Suppressor macrophage treated with lipopolysaccharide for 4 hours (primary cell): ENCODE measurements at places on chromosomes 1 and 21.

DNA sequence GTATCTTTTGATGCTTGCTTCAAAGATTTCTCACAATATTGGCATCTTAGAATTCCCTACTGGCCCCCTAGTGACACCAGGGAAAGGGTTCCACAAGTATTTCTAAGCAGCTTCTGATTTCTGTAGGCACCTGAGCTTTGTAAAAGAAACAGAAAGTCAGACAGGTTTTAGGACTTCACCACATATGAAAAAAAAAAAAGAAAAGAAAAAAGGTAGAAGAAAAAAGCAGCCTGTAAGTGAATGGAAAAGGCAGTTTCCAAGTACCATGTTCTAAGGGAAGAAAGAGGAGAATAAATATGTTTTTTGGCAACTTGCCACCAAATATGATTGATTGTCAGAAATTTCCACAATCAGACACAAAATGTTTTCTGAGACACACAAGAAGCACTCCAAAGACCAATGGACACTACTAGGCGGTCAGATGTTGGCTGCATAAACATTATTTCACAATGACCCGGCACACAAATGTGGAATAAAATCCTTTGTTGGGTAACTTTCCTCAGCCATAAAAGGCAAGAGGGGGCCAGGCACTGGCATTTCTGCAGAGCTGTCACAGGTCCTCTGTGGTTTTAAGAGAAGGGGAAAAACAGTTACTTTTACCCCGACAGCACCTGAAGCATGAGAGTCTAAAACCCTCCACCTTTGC, 12.7 kb upstream of the CPLANE2 start:
- peak; percentile 39 for DNase-seq

DNA sequence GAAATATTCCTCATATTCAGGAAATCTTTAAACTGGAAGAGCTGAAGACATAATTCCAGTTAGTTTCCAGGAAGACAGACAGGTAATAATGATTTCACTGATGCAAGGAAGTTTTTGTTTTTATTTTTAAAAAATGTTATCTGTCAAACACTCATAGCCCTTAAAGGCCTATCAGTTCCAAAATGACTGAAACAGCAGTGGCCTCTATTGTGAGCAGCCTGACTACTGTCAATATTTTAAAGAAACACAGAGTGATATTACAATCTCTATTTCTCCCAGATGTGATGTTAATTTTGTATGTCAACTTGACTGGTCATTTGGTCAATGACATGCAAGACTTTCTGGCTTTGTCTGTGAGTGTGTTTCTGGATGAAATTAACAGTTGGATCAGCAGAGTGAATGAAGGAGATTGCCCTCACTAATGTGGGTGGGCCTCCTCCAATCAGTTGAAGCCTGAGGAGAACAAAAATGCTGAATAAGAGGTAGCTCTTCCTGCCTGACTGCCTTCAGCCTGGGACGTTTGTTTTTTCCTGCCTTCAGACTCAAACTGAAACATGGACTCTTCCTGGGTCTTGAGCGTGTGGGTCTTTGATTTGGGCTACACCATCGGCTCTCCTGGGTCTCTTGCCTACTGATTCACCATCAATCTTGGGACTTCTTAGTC, 31.3 kb upstream of the SLC30A10 start:
- no peak for DNase-seq

- DNase-seq = peak; percentile 77
These were observed 126.5 kb downstream of the ADSS2 start for GRCh38 chr1:244325056-244325758.

DNA sequence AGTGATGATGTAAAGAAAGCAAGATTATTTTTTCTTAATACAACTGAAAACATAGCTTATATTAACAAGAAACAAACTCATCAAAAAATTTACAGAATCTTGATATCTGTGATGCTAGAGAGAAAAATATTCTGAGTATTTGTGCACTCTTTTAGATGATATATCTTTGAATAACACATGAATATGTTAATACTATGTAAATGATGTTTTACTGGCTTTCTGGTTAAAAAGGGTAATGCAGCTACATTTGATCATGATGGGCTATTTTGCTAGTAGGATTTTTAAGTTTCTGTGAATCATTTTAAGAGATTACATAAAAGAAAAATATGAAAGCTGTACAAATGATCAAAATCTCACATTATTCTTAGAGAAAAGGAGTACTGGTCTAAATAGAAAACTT, 114.5 kb downstream of the GRIK1 start:
- no peak for DNase-seq

GRCh38 chr1:192609110-192610079, 26.6 kb upstream of the RGS13 start:
- DNase-seq = peak; percentile 95

GRCh38 chr1:86382878-86383277, 13.2 kb downstream of the ODF2L start:
- peak; percentile 71 for DNase-seq

DNA sequence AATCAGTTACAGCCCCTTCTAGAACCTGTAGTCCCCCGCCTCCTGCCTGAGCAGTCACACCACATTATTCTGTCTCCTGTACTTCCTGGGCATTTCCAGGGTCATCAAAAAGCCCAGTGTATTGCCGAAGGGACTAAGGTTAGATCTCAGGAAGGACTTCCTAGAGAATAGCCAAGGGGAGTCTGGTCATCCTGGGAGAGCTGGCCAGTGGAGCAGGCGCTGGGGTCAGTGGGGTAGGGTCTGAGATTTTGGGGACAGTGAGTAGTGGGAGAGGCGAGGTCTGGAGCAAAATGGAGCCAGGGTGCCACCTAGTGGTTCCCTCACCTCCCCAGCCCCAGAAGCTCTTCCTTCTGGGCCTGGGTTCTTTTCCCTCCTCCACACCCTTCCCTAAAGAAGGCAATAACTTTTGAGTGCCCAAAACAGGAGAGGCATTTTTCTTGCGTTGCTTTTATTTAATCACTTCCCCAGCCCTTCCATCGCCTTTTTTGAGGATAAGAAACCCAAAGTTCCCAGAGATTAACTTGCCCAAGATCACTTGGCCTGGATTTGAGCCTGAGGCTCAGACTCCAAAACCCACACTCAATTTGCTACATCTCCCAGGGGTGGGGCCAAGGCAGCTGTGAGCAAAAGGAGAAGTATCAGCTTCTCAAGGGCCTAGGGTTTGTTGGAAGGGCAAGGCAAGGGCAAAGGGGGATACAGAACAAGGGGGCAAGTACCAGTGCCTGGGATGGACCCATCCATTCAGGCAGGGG, 7.3 kb upstream of the PMVK start:
- DNase-seq = peak; percentile 49

GRCh38 chr1:245046769-245047168, 108.0 kb upstream of the KIF26B start:
- no peak for DNase-seq

- DNase-seq = peak; percentile 30
These were observed 758 bp downstream of the PTBP2 start for GRCh38 chr1:96722161-96722922.

DNA sequence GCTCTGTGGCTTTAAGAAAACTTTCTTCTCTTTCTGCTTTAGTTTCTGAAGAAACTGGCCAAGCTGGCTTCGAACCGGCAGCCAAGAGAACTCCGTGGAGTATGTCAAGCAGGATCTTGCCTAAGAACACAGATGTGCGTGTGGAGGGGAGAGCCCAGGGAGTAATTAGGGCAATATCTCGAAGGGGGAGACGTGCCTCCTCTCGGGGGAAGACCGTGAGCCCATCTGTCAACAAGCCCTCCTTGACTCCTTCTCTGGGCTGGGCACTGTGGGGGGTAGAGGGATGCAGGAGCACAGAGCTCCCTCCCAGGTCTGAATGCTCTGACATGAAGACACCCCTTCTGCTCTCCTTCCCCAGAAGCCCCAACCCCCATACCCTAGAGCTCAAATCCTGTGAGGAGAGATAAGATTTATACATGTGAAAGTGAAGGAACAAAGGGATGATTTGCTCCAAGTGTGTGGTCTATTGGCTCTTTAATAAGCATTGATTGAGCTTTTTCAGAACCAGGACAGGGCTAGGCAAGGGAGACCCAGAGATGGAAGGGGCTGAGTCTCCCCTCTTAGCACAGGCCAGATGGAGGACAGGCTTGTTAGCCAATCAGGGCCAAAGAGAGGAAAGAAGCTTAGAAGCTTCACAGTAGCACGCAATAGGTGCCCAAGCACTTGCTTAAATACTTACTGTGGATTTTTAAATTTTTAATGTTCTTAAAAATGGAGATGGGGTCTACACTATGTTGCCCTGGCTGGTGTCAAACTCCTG, 37.5 kb downstream of the EDN2 start:
- DNase-seq = no peak

DNA sequence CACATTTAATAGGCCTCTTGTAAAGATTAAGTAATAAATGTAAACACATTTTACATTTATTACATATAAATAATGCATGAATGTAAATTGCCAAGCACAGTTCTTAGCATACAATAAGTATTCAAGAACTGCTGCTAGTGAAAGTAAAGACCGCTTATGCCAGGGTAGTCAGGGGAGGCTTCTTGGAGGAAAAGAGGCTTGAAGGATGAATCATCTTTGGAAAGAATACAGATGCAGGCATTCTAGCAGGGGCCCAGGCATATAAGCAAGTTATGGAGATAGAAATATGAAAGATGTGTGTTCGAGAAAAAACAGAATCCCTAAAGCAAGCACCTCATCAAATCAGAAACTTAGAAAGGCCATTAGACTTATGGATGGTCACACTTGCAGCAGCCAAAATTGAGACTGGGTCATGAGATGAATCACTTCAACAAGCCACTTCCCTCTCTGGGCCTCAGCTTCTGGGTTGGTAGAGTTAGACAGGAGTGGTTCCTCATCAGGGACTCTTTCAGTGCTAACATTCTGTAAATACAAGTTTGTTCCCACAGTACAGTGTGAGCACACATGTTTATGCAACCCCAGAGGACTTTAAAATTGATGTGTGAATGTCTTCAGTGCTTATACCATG, 79.8 kb upstream of the ROR1 start:
- peak; percentile 66 for DNase-seq

- no peak for DNase-seq
These were observed 48.1 kb downstream of the AJAP1 start for GRCh38 chr1:4702464-4702863.

DNA sequence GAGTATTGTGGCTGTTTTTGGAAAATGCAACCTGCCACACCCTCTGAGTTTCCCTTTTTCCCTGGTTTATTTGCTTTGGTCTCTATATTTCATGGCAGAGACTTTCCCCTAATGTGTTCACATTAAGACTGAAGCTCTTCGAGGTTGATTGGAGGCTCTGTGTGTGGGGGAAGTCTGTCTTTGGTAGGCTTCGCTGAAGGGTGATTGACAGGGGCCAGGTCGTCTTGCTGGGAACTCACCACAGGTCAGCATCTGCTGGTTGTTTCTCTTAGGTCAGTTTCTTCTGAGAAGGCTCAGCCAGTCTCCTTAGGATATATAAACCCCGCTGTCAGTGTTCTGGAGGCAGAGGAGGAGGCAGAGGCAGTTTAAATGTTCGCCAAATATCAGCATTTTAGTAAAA, 249.4 kb downstream of the RPS6KC1 start:
- no peak for DNase-seq

GRCh38 chr1:87273291-87273690, 55.4 kb upstream of the LMO4 start:
- DNase-seq = no peak

GRCh38 chr1:215252164-215252563, 169.6 kb downstream of the KCNK2 start:
- DNase-seq = no peak

GRCh38 chr1:208160259-208160819, 83.8 kb downstream of the PLXNA2 start:
- DNase-seq = no peak

DNA sequence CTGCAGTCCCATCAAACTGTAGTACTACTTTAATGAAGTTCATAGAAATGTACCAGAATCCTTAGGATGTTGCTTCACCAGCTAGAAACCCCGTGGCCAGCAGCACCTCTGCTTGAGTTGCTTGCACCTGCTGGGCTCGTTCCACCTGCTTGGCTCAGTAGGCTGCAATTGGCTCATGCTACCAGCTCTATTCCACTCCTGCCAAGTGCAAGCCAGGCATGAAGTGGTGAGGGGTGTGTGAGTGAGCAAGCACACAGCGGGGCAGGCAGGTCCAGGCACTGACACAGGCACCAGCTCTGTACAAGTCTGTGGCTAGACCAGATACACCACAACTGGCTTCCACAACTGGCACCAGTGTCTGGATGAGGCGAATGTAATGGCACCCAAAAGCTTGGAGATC, 209.9 kb downstream of the AMY1C start:
- no peak for DNase-seq

GRCh38 chr1:31786366-31787060, 22.4 kb upstream of the ADGRB2 start:
- no peak for DNase-seq

DNA sequence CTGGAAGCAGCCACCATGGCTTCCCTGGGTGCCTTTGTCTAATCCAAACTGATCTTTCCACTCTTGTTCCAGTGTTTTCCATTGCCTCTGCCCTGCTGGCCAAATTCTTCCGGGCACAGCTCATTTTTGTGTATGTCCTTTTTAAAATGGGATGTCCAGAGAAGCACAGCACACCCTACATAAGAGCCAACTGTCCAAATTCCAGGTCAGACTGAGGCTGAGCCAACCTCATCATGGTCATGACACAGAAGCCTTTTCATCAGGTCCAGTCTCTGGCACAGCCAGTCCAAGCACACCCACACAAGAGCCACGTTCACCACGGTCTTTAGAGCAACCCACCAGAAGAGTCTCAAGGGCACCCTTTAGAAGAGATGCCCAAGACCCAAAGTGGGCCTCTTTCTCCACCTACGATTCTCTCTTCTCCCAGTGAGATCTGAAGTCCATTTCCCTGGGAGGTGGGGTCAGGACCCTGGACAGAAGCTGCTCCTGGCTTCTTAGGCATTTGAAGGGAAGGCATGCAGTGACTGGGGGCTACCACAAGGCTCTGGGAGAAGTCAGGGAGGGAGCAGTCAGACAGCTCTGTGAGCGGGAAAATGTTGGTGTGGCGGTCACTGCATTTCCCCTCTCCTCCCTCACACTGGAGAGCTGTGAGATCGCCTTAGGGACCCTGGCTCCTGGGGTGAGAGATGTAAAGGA, 53.2 kb downstream of the SYT2 start:
- DNase-seq = no peak

- DNase-seq = no peak
These were observed 61.8 kb upstream of the ETS2 start for GRCh38 chr21:38743772-38744529.

DNA sequence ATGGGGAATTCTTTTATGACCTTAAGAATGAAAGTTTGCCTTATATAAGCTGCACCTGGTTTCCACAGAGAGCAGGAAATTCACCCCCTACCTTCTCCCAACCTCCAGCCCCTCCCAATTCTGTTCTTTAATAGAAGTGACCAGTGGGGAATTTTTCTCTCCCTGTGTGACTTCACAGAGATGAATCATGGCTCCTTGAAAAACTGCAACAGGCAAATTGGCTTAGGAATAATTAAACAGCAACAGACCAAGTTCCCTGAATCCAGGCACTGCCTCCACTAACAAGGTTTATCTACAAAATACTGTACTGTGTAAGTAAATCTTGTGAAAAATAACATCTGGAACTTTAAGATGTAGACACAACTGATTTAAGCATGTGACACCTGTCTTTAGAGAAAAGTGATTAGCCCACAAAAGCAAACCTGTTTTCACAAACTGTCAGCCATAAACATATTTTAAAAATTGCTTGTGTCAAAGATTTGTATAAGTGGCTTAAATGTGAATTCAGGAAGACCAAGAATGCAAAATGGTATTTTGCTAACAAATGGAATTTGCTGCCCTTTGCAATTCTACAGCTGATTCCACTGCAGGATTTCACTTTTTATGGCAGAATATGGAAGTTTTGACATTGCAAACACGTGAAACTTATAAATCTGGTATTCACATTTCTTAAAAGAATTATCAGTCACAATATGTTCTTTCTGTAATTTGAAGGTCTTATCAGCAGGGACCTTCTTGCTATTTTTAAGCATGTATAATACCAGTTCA, 54.0 kb downstream of the ALG14 start:
- no peak for DNase-seq

- DNase-seq = no peak
These were observed 62.2 kb downstream of the PSMG1 start for GRCh38 chr21:39120876-39121599.
